HuH-7.5 (cell line): ENCODE measurements at places on chromosomes 5 and 9.

DNA sequence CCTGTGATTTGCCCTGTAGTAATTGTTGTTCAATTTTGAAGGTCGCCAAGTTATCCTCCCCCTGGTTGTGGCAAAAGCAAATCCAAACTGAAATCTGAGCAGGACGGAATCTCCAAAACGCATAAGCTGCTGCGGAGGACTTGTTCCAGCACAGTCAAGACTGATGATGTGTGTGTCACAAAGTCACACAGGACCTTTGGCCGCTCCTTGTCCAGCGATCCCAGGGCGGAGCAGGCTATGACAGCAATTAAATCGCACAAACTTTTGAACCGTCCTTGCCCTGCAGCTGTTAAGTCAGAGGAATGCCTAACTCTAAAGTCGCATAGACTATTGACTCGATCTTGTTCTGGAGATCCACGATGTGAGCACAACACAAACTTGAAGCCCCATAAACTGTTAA lies 128.4 kb downstream of the PARP8 start:
- DNase-seq: no peak

DNA sequence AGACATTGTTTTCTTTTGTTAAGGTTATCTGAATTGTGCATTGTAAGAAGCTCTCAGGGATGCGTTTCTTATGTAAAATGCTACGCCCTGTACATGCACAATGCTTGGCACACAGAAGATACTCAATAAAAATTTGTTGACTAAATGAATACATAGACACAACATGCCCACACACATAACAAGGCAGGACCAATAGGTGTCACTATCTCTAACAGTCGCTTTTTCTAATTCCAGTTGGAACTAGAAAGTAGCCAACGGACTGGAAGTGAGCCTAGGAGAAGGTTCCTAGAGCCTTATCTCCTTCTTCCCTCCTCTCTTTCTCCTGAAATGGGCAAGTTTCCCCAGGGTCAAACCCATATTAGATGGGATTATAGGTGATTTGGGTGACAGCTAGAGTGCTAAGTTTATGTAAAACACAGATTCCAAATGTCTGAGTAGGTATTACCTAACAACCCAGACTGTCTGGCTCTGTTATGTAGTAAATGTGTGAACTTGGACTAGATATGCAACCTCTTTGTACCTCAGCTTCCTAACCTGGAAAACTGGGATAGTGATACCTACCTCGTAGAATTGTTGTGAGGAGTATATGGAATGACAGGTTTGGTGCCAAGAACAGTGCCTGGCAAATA lies 603.0 kb downstream of the RAB3C start:
- DNase-seq: no peak

DNA sequence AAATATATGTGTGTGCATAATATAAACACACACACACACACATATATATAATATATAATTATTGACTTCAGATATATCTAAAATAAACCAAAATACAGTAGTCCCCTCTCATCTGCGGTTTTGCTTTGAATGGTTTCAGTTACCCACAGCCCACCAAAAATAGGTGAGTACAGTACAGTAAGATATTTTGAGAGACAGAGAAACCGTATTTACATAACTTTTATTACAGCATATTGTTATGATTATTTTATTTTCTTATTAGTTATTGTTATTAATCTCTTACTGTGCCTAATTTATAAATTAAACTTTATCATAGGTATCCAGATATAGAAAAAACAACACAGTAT lies 564.2 kb downstream of the ACTL7B start:
- DNase-seq: no peak

GRCh38 chr9:106954558-106954957 lies 91.6 kb downstream of the ZNF462 start:
- DNase-seq: no peak

DNA sequence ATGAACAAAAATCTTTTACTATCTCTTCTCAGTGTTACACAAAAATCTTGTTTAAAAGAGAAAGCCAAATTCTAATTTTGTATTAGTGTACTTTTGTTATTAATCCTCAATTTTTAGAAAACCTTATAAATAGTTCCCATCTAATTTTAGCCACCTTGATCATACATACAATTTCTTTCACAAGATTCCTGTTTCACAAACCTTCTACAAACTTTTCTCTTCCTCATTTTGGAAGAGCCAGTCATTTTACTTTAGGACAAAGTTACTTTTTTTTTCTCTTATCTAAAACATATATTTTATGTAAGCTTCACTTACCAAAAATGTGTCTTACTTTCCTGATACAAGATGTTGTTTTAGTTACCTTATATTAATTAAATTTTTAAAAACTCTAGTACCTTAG lies 161.3 kb downstream of the YIPF5 start:
- DNase-seq: no peak

DNA sequence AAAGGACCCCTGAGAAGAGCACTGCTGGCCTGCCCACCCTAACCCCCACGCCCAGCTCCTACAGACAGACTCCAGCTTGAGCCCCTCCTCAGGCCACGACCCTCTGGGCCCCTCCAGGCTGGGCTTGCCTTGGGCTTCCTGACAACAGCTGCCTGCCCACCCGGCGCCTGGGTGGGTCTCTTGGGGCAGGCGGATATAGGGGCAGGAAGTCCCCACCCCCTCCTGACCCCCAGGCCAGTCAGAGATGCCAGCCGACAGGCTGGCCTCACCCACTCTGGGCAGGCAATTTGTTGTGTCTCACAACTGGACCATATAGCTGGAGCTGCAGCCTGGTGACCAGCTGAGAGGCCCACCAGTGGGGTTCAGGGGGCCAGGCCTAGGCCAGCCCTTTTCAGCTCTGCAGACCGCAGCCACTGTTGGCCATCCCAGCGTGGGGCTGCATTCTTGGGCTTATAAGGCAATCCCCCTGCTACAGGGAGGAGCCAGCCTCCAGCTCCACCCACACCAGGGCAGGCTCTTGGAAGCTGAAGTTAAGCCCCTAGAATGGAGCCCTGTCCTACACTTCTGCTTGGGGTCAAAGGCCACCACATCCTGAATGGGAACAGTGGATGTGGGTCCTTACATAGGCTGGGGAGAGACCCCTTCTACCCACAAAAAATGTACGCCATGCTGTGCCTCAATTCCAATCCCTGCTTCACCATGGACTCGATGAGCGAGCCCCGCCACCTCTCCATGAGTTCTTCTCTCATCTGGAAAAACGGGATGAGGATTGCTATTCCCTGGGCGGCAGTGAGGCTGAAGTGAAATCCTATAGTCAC lies 2.0 kb downstream of the PDLIM7 start:
- no peak for DNase-seq

GRCh38 chr5:181281077-181281983 lies 20.4 kb upstream of the TRIM52 start:
- peak; percentile 85 for DNase-seq

GRCh38 chr9:28215536-28216299 lies 642.4 kb upstream of the C9orf72 start:
- no peak for DNase-seq

- no peak for DNase-seq
These were observed 91.1 kb downstream of the CEMIP2 start for GRCh38 chr9:71677209-71677608.

- peak; percentile 13 for DNase-seq
These were observed 1242.3 kb upstream of the WWC1 start for GRCh38 chr5:167049043-167049663.

DNA sequence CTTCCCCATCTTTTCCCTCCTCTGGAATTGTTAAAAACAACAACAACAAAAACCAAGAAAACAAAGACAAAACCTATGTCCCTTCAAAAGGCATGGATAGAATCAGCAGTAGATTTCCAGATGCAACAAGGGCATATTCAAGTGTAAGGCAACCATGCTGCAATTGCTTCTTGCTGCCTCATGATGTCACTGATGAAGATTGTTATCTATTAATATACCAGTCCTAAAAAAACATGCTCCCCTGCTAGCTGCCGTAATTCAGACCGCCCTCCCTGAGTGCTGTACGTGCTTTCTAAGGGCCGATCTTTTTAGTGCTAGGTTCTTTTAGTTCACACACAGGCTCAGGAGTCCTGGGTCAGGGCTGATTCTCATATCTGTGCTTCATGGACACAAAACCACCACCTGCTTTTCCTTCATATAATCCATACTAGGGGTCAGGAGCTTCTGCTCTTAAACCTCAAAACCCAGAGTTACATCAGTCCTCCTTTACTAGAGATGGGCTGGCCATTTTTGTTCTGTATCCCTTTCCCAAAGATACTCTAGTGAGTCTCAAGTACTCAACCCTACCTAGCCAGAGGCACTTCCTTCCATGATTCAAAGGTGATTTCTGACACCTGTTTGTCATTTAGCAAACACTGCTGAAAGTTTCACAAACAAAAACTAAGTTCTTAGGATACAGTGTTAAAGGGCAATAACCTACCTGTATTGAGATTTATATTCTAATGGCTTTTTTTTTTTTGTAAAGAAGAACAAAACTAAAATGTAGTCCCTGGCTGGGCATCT lies 82.1 kb downstream of the GIN1 start:
- no peak for DNase-seq

GRCh38 chr5:160242145-160242544 lies 12.8 kb downstream of the FABP6 start:
- DNase-seq: no peak

DNA sequence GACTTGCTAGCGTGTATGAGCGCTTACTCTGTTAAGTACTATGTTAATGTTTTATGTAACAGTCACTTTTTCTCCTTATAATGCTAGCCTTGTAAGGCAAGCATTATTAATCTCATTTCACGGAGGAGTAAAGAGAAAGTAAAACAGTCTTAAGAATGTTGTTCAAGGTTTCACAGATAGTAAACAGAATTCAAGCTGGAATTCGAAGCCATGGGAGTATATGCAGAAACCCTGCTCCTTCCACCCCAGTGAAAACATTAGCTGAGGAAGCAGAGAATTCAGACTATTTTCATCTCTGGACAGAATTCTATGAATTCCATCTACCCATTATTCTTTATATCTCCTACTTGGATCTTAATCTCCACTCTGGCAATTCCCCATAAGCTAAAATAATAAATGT lies 1028.3 kb upstream of the WWC1 start:
- DNase-seq: no peak

- no peak for DNase-seq
These were observed 4.1 kb downstream of the EDF1 start for GRCh38 chr9:136861874-136862457.

GRCh38 chr5:1380910-1381309 lies 36.0 kb upstream of the CLPTM1L start:
- DNase-seq: no peak

DNA sequence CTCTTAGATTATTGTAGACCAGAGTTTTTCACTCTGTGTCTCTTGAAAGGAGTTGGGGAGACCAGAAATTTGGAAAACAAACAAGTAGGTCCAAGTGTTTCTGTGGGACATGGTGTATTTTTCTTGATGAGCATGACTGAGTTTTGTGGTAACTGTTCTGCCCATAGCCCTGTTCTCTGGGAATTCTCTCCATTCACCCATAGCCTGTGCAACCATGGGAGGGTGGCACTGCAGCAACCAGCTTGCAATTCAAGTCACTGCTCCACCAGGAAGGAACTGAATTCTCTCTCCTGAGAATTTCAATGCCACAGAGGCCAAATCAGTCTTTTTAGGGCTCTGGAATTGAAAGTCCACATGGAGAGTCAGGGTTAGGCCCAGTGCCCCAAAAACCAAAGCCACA lies 475.3 kb upstream of the TRPC7 start:
- no peak for DNase-seq

GRCh38 chr5:149632311-149633251 lies 51.3 kb downstream of the ARHGEF37 start:
- DNase-seq: no peak

DNA sequence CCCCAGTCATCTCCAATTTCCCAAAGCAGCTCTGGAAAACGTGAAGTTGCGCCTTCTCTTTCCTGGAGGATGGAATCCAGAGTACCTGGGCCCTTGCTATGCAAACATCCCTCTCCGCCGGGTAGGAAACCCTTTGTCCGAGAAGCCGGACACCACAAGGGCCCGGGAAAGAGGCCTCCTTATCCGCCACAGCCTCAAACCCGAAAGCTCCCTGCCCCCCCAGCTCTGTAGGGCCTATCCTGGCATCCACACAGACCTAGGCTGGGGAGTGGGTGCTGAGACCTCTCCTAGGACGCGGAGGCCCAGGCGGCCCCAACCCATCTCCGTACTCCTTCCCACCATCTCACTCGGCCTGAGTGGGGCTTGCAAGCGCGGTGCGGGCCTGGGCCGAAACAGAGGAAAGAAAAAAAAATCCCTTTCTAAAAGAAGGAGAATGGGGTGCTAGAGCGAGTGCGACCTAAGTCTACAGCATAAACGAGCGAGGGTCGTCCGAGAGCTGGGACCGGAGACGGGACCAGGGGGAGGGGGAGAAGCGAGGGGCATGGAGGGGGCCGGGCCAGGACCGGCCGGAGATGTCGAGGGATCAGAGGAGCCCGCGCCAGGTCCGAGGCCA lies 624 bp downstream of the FBXW11 start:
- DNase-seq: peak; percentile 31

GRCh38 chr9:92668746-92669526 lies 995 bp downstream of the IPPK start:
- DNase-seq: peak; percentile 85

- no peak for DNase-seq
These were observed 55.7 kb upstream of the MAP3K1 start for GRCh38 chr5:56759521-56760216.

DNA sequence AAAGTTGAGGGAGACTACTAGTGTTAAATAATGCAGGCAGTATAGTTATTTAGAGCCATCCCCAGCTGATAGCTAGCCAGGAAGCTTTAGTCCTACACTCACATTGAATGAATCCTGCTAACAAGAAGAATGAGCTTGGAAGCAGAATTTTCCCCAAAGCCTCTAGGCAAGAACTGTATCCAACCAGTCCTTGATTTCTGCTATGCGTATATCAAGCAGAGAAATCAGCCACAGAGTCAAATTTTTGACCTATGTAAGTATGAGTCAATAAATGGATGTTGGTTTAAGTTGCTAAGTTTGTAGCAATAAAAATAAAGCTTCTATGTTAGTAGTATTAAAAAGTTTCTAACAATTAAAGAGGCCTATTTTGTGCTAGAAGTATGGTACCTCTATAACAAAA lies 672.1 kb upstream of the CHD1 start:
- DNase-seq: no peak

GRCh38 chr5:169814522-169814921 lies 165.8 kb downstream of the INSYN2B start:
- no peak for DNase-seq

DNA sequence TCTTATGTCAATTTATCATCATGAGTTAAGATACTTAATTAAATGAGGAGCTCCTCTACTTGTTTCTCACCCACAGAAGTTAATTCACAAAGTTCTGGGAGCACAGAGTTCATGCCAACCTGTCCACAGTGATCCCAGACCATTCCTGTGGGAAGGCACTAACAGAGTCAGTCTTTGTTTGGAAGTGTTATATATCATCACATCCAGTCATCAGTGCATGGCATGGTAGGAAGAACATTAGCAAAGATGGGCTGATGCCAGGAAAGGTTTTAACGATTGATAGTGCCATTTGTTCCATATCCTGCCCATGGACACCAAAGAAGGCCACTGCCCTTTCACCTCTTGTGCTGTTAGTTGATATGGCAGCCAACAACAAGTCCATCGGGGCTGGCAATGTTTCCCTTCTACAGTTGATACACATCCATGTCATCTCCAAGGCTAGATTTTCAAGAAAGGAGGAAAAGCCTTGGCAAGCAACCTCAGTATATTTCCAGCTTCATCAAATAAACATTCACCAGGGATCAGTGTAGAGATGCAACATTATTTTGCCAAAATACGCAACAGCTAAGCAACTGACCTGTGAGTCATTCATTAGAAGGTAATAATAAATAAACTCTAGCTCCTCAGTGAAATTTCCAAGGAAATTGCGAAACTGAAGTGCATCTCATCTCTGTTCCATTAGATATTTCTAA lies 169.6 kb downstream of the RORB start:
- no peak for DNase-seq

- no peak for DNase-seq
These were observed 17.4 kb upstream of the PRLR start for GRCh38 chr5:35247648-35248034.
